Naive thymus-derived CD8-positive, alpha-beta T cell (primary cell): ENCODE measurements at places on chromosomes 5 and 9. TPM values are rescaled to one million over a fixed set of nuclear protein-coding genes. Genes with fewer than 3 reads are reported as not detected.

SLC22A4 gene
- not detected for total RNA-seq

SLC6A19 gene
- total RNA-seq: not detected

SLC6A3 gene
- 0.08 TPM for total RNA-seq

PCDHB4 gene
- not detected for total RNA-seq

PAX5 gene
- total RNA-seq: 8.5 TPM

SNCB gene
- total RNA-seq: not detected

CTXN3 gene
- not detected for total RNA-seq

SPINK14 gene
- not detected for total RNA-seq

AFF4 gene
- 74.4 TPM for total RNA-seq

IGFBPL1 gene
- total RNA-seq: not detected

INSL6 gene
- total RNA-seq: not detected

ACTBL2 gene
- total RNA-seq: not detected

B4GALT1 gene
- total RNA-seq: 28.7 TPM

HNRNPA0 gene
- total RNA-seq: 34.0 TPM

SLCO6A1 gene
- not detected for total RNA-seq
